Kidney (tissue), 22 donors: ENCODE measurements at places on chromosomes 3 and 15.

DNA sequence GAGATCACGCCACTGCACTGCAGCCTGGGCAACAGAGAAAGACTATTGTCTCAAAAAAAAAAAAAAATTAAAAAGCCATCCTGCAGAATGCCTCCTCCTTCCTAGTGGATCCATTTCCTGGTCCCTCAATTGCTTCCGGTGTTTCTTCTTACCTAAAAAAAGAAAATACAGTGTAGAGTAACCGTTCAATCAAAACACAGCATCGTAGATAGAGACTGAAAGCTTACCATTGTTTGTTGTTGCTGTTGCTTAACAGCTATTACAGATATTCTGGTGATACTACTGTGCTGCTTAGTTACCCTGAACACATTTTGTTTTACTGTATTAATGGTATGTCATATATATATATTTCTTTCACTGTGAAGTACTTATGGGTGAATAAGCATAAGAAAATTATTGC is 105.5 kb upstream of the LRRFIP2 start:
- DNase-seq = no peak

DNA sequence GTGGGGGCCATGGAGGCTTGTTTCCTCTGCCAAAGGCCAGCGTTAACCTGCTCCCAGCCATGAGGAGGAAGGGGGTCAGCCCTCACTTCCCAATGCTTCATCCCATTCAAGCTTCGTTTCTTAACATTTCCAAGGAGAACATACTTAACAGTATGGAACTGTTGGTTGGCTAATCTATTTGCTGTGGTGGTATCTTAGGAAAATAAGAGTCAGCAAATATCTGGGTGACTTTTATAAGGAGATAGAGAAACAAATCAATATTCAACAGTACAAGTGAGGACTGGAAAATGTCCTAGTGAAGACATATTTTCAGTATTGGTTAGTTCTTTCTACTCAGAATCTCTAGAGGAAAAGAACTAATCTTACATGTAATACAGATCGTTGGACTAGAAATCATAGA is 223.8 kb upstream of the ARRDC4 start:
- no peak for DNase-seq

DNA sequence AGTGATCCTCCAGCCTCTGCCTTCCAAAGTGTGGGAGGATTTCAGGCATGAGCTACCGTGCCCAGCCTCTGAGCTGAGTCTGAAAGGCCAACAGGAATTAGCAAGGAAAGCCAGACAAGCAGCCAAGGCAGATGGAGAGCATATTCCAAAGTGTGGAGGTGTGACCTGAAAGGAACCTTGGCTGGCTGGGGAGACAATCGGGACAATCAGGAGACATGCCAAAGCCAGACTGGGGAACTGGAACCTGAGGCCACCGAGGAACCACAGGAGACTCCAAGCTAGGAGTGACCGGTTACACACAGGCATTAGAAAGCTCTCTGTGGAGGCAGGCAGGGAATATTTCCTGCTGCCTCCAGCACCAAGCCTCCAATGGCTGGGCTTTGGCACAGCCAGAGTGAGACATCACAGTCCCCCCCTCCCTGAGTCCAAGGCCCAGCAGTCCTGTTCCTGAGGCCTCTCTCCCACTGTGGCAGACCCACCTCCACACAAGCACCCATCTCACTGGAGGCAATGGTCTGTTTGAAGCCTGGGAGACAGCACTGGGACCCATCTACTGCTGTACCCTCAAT is 4.5 kb upstream of the C15orf39 start:
- no peak for DNase-seq

DNA sequence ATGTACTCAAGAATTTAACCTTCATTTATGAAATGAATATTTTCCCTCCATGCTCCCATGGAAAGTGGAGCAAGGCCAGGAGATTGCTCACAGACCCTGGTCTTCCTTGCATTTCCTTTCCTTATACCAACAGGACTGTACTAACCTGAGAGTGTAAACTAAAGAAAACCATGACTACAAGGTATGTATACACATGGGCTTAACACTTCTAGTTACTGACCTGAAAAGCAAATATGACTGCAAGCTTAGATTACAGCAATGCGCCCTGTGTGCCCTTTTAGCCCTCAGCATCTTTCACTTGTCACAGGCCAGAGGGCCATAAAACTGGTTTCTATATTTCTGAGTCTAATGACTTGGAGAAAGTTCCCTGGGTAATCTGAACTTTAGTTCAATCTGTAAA is 52.1 kb downstream of the NEK10 start:
- no peak for DNase-seq
